ENCODE measurements at places on chromosomes 2 and 18. TPM values are rescaled to one million over a fixed set of nuclear protein-coding genes. Genes with fewer than 3 reads are reported as not detected.

DNA sequence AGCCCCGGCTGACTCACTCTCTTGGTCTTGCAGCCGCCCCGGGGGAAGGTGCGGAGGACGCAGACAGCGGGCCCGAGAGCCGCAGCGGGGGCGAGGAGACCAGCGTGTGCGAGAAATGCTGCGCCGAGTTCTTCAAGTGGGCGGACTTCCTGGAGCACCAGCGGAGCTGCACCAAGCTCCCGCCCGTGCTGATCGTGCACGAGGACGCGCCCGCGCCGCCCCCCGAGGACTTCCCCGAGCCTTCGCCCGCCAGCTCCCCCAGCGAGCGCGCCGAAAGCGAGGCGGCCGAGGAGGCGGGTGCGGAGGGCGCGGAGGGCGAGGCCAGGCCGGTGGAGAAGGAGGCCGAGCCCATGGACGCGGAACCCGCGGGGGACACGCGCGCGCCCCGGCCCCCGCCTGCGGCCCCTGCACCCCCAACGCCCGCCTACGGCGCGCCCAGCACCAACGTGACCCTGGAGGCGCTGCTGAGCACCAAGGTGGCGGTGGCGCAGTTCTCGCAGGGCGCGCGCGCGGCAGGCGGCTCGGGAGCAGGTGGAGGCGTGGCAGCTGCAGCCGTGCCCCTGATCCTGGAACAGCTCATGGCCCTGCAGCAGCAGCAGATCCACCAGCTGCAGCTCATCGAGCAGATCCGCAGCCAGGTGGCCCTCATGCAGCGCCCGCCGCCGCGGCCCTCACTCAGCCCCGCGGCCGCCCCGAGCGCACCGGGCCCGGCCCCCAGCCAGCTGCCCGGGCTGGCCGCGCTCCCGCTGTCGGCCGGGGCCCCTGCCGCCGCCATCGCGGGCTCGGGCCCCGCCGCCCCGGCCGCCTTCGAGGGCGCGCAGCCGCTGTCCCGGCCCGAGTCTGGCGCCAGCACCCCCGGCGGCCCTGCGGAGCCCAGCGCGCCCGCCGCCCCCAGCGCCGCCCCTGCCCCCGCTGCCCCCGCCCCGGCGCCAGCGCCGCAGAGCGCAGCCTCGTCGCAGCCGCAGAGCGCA is 12.7 kb downstream of the SALL3 start:
- no peak for DNase-seq

NT5DC4 gene
- total RNA-seq, result not detected

TUBA3E gene
- not detected for total RNA-seq

DNA sequence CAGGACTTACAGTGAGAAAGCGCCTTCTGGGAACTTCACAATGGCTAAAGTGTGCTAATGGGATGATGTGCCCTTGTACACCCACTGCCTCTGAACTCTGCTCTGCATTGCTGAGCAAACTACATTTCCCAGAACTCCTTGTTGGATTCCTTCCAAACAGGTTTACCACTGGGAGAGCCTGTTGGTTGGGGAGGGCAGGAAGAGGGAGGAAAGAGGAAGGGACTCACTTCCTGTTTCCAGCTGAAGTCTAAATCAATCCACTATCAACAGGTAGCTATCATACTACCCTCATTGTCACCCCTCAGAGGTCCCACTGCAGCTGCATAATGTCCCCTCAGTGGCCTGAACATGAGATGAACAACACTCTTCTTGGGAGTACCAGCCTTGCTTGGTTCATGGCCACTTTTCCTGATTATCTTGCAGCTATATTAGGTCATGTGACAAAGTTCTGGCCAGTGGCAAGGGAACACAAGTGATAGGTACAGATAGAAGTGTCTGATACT is 109.7 kb downstream of the MSH2 start:
- no peak for DNase-seq

FER1L5 gene
- not detected for total RNA-seq

GREB1L gene
- total RNA-seq, result 2.9 TPM

DRC1 gene
- not detected for total RNA-seq

RGPD8 gene
- total RNA-seq, result 82.5 TPM

PLA2R1 gene
- total RNA-seq, result 32.8 TPM

FOXD4L1 gene
- 0.40 TPM for total RNA-seq

INPP5D gene
- total RNA-seq, result 18.6 TPM

IL36A gene
- not detected for total RNA-seq

- no peak for DNase-seq
These were observed 50.6 kb upstream of the TMEFF2 start for GRCh38 chr2:192245329-192245728.

GRCh38 chr18:30034818-30035217 is 1007.7 kb downstream of the DSC3 start:
- DNase-seq, result no peak

GRCh38 chr18:68500556-68500955 is 214.4 kb downstream of the TMX3 start:
- no peak for DNase-seq

GRCh38 chr2:111225856-111226255 is 105.1 kb downstream of the BCL2L11 start:
- DNase-seq, result no peak

FASTKD1 gene
- 33.8 TPM for total RNA-seq
